Activated naive CD4-positive, alpha-beta T cell treated with anti-CD3 and anti-CD28 coated beads, Interleukin-2, amount 10 ng/mL, durations not matched to agents 7 days and 5 days (primary cell): ENCODE measurements at places on chromosomes 2 and 18.

GRCh38 chr2:177353187-177353478, 39.4 kb upstream of the AGPS start:
- no peak for DNase-seq

DNA sequence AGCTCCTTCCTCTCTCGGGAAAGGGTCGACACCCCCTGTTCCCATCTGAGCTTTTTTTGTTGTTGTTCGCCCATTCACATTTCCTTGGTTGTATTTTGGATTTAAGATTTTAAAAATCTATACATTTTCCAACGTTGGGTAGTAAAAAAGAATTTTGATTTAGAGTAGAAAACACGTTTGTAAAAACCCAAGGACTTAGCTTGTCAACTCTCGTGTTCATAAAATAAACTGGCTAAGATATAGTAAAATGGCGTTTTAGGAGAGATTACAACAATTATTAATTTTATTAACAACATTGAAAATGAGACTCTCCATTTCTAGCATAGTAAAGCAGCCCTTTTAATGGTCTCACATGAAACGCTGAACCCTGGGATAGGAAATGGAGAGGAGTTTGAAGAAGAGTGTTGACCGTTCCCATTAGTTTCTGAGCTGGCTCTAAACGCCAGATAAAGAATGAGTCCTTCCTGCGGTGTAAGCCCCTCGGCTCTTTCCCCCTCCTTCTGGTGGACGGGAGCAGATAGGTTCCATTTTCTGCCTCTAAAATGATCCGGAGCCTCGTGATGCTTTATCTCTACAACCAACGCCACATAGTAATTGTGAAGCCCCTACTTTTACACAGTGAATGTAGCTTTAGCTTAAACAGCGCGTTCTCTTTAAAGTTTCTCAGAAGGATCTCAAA, 24.0 kb upstream of the ZNF516 start:
- no peak for DNase-seq

DNA sequence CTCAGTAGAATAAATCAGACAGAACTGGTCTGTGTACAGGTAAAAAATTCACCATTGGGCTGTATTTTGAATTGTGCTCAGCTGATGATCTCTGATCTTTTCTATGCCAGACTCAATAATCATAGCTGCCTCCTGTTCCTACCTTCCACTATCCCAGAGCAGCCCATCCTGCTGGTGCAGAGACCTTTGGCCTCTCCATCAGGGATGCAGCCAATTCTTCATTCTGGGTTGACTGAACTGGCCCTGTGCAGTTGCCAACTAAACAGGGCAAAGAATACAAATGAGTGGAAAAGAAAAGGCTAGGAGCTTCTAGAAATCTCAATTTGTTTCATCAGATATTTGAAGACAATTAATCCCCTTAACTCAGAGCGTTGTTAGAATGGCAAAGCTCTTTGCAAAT, 1781.3 kb upstream of the CELF4 start:
- no peak for DNase-seq

- no peak for DNase-seq
Measured at GRCh38 chr2:113202305-113203216, 28.8 kb downstream of the PSD4 start.

- DNase-seq, result no peak
Measured at GRCh38 chr2:112912403-112912802, 1.4 kb downstream of the IL37 start.

DNA sequence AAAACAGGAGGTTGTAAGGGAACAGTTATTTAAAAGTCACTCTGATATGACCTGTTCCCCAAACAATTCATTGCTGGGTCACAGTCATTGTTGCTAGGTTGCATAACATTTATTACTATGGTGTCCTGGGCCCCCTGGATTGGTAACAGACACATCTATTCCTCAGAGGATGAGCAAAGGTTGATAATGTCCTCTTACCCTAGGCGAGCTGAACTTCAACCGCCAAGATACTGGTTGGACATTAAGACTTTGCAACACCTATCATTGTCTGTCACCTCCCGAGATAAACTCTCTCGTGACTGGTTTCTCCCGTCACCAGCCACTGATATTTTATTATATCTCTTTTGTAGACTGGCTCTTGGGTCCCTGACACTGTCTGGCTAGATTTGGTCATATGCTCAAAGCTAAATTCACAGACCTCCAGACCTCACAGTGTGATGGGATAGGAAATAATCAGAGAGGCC, 361.3 kb downstream of the ZNF521 start:
- no peak for DNase-seq

GRCh38 chr2:25285265-25286024, 56.3 kb downstream of the DNMT3A start:
- DNase-seq, result no peak

- no peak for DNase-seq
Measured at GRCh38 chr2:127517465-127517864, 8.8 kb downstream of the IWS1 start.

- DNase-seq, result no peak
Measured at GRCh38 chr18:21803495-21803894, 62.9 kb downstream of the MIB1 start.

- DNase-seq, result no peak
Measured at GRCh38 chr18:28044036-28044435, 132.9 kb downstream of the CDH2 start.

- no peak for DNase-seq
Measured at GRCh38 chr18:38481576-38481975, 916.0 kb upstream of the CELF4 start.

GRCh38 chr2:231673348-231673770, 35.0 kb upstream of the PTMA start:
- no peak for DNase-seq

- no peak for DNase-seq
Measured at GRCh38 chr2:202098291-202098690, 25.2 kb downstream of the KIAA2012 start.

DNA sequence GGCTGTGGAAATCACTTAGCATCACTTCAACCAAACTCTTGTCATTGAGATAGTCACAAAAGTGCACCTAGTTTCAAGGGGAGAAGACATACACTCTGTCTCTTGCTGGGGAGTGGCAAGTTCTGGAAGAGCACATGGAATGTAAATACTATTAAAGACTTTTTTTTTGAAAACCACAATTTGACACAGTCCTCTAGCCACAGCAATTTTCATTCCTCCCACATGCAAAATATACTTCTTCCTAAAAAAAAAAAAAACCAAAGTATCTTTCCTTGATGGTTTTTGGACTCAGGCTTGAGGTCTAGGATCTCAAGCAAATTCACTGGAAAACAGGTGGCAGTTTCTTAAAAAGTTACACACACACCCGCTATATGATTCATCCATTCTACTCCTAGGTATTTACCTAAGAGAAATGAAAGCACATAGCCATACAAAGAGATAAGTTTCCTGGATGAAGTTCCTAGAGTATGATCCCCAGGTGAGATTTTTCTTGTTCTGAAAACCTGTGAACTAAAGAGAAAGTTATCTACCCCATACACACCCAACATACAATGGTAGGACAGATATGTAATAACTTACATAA, 295.8 kb downstream of the SP3 start:
- no peak for DNase-seq

- no peak for DNase-seq
Measured at GRCh38 chr18:41674506-41674905, 280.5 kb upstream of the PIK3C3 start.

DNA sequence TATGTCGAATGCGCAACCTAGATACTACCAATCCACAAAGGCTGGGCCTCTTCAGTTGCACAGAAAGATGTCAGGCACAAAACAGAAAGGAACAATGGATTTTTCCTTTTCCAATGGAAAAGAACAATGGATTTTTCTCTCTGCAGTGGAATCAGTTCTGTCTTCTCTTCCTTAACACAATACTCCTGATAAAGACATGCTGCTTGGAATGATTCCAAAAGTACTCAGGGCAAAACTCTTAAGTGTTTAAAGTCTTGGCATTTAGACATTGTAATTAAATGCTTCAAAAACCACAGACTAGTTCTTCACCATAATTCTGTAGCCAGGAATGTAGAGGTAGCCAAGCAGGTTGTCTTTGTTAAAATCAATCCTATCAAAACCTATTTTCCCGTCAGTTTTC, 46.7 kb upstream of the FLACC1 start:
- DNase-seq, result no peak

- DNase-seq, result no peak
Measured at GRCh38 chr2:43233218-43234212, 7.1 kb upstream of the ZFP36L2 start.

GRCh38 chr2:182228741-182229140, 198.1 kb downstream of the PDE1A start:
- DNase-seq, result no peak

- no peak for DNase-seq
Measured at GRCh38 chr18:74582642-74583041, 15.0 kb upstream of the ZNF407 start.

DNA sequence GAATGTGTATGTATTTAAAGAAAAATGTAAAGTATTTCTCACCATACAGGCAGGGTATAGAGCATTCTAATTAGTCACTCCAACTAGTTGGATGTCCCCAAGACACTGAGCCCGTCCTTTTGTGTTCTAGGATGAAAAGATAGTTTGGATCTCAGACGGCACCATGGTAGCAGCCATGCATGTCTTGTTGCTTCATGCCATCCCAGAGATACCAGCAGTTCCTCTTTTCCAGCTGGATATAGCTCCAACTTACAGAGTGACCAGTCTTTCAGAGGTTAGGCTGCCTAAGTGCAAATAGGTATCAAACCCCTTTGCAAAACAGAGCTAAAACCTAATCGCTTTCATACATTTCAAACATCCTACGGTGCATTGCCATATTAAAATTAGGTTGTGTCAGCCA, 275.3 kb downstream of the MTX2 start:
- DNase-seq, result no peak

DNA sequence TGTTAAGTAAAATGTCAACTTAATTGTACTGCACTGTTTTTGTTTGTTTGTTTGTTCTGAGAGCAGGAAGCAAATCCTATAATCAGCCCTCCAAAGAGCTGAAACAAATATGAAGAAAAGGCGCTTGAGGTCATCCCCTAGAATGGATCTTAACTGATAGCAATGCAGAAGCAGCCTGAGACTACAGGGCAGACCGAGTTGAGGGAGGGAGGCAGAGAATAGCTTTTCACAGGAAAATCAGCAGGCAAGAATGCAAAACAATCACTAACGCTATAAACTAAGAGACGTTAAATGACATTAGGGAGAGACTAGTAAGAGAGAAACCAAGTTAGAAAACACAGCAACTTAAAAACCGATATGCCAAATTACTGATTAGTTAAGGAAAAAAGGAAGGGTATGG, 37.2 kb downstream of the GALNT1 start:
- DNase-seq, result no peak

DNA sequence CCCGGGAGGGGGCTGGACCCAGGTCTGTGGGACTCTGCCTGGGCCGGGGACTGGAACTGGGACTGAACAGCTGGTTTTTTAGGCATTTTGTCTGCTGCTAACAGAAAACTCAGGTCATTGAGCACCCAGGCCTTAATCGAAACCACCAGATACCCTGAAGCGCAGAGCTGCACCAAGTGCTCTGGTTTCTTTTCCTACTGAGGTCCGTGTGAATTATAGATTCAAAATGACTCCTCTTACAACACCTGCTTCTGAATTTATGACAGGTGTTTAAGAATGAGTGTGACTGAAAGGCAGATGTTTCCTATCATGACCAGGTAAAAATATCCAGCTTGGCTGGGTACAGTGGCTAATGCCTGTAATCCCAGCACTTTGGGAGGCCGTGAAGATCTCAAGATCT, 47.8 kb downstream of the TRAPPC12 start:
- DNase-seq, result no peak

DNA sequence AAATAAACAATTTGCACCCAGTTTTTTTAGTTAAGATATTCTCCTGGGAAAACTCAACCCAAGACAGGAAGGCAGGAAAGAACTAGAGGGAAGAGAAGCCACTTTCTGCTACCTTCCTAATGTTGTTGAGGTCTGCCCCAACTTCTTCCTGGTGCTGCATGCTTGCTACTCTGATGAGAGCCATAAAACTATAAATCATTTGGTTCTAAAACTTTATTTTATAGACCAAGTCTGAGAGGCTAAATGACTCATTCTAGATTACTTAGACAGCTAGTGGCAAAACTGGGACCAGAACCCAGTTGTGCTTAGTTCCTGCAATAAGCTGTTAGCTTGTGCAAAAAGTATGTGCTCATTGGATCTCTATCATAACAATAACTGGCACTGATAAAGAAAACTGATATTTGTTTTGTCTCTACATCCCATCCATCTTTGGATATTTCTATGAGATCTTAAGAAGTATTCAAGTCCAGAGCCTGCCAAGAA, 344.9 kb upstream of the SLC14A2 start:
- DNase-seq, result no peak

DNA sequence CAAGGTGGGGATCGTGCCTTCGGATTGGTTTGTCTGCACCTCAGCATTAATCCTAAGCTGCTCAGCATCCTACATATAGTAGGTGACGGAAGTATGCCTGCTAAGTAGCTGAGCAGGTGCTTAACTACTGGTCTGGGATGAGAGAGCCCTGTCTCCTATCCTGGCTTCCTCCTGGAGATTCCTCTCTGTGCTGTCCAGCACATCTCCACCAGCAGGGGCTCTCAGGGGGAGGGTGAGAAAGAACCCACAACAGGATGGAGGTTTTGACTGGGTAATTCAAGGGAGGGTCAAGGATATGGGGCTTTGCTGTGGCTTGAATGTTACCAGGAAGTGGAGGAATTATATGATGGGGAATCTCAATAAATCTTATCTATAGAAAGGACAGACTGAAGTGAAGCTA, 45.4 kb upstream of the KIF5C start:
- DNase-seq, result no peak

GRCh38 chr2:160790738-160791137, 297.1 kb upstream of the RBMS1 start:
- no peak for DNase-seq

DNA sequence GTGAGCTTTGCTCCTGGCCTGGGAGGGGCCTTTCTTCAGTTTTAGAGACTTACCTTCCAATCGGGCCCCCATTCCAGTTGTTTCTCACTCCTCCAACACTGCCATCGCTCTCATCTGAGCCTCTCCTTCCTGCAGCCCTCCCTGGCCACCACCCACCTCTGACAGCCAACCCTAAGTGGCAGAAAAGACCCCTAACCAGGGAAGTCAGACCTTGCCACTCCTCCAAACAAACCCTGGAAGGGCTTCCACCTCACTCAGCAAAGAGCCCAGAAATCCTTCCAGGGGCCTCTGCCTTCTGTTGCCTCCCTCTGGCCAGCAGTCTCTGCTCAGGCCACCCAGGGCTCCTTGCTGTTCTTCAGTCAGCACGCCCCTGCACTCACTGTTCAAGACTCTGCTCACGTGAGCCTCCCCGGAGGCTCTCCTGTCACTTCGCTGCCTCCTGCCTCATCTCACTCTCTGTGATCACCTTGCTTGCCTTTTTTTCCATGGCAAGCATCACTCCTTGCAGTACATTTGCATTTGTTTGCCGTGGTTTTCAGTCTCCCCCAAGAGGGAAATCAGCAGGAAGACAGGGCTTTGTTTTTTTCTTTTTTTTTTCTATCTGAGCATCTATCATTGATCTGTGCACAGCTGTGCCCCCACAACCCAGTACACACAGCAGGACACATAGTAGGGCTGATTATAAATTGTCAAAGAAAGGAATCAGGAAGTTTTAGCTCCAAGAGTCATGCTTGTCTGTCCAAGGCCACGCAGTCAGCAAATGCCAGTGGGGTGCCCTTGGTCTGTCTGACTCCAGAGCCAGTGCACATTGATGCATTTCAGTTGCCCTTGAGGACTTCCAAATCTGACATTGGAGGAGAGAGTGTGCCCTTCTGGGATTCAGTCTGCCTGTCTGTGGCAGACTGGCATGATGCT, 83.9 kb downstream of the INHBB start:
- no peak for DNase-seq
